Hematopoietic multipotent progenitor cell treated with erythropoietin and hydrocortisone succinate and interleukin-3 and kit ligand, for 6 days (in vitro differentiated cells): ENCODE measurements at places on chromosomes 3 and 15.

DNA sequence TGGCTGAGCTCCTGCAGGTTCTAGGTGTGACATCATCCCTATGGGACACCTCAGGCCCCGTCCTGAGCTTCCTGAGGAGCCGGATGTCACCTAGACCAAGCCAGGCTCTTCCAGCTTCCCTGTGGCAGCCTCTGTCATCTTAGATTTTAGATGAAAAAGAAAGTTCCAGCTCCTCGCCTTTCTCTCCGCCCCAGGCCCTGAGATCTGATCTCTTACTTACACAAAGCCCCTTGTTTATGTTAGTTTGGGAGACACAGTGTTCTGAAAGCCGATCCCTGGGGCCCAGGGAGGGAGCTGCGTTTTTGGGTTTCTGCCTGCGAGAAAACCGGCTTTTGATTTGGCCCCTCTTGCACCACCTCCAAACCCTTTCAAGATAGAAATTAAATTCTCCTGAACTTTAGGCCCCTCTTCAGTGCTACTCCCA lies 40.2 kb upstream of the FAM107A start:
- no peak for DNase-seq

DNA sequence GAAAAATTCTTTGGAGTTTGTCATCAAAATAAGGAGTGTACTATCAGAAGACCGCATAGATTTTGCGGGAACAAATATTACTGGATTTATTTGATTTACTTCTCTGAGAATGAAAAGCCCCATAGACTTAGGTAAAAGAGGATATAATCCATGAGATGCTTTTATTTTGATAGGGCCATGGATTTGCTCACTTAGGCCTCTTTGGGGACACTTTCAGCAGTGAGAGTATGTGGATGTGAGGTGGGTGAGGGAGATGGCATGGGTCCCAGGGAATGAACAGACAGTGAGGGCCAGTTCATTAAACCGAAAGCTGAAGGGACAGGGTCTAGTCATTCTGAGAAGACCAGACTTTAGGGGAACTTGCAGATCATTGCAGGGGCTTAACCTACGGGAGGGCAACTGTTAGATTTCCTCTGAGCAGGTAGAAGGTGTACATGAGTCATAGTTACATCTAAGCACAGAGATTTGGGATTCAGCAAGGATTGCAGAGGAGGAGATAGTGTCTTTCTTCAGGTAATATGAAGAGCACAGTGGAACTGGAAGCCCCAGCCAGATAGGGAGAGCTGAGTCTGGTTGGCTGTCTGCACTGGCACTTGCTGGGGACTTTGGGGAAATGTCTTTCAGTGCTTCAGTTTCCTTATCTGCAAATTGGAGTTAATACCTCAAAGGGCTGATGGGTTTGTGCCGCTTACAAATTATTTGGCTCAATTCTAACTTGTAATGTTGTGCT lies 30.8 kb downstream of the SH3GL3 start:
- no peak for DNase-seq

- no peak for DNase-seq
Observed at GRCh38 chr15:66942649-66943390, 122.6 kb upstream of the SMAD3 start.

- DNase-seq: no peak
Observed at GRCh38 chr3:79175870-79176269, 591.9 kb downstream of the ROBO1 start.

GRCh38 chr15:71353171-71353570 lies 237.9 kb downstream of the THSD4 start:
- DNase-seq: no peak

GRCh38 chr3:165859061-165859460 lies 21.8 kb upstream of the BCHE start:
- no peak for DNase-seq

DNA sequence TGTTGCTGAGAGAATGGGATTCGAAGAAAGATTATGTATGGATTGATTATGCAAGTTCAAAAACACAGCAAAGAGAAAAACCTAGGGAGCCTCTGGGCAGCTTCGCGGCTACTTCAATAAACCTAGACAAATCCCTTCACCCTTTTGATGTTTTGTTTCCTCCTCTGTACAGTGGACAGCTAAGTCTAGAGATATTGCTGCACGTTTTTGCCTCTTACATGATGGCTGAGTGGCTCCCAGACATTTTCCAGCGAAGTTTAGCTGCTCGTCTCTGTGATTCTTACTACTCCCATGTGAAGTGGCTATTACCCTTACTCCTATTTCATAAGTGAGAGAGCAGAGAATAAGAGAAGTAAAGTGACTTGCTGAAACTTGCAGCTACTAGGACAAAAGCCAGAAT lies 695.0 kb upstream of the GRM7 start:
- no peak for DNase-seq

- no peak for DNase-seq
Observed at GRCh38 chr3:57659004-57659673, 33.7 kb downstream of the DENND6A start.

DNA sequence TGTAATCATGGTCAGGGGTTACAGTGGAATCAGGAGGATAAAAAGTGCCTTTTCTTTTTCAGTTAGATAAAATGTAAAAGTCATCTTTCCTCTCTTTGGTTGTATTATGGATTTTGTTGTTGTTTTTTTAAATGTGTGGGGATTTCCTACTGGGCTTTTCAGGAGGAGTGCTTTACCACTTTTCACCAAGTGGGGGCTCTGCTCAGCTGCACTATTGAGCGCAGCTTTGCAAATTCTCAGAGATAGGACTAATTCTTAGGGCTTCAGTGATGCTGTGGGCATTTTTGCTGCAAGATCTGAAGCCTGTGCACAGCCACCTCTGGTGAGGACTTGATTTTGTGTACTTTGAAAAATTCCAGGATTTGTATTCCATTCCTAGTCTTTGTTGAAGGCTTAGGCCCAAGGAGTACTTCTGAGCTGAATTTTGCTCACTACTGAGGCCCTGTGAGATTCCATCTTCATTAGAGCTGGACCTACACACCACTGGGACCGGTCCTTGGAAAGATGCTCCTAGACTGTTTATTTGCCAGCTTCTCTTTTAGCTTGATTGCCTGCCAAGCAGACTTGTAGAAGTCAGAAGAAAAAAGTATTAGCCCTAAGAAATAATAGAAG lies 7.5 kb downstream of the GNB5 start:
- DNase-seq: peak; percentile 37

- DNase-seq: no peak
Observed at GRCh38 chr3:156762631-156763185, 63.4 kb upstream of the LEKR1 start.

DNA sequence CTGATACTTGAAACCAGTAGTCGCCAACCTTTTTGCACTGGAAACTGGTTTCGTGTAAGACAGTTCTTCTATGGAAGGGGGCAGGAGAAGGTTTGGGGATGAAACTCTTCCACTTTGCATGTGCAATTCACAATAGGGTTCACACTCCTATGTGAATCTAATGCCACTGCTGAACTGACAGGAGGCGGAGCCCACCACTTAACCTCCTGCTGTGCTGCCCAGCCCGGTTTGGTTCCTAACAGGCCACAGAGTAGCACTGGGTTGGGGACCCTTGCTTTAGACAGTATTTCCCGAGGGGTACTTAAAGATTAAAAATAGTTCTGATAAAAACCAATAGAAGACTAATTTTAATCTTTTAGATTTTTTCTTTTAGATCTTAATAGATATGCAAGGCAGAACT lies 11.1 kb downstream of the TFG start:
- no peak for DNase-seq

- no peak for DNase-seq
Observed at GRCh38 chr3:101084404-101084803, 91.2 kb upstream of the ABI3BP start.

DNA sequence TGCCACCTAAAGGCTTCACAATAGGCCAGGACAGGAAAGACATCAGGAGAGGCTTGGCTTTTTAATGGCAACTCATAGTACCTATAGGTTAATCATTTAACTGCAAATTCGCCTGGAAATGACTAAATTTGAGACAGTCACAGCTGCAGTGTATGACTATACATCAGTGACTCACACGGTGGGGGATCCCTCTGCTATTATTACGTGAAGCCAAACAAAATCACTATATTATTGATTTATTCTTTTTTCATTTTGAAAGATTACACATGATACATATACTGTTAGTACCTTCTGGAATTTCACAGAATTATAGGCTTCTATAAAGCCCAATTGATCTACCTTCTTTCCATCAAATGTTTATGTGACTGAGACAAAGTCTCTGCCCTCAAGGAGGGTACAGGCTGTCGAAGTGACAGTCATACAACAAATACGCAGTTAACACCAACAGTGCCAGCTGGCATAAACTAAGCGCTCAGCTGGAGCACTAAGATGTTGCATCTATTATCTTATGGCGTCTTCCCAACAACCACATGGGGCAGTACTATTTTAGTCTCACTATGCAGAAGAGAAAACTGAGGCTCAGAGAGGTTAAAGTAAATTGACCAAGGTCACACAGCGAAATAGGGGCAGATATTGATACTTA lies 82.0 kb upstream of the LMOD3 start:
- no peak for DNase-seq
